Pancreas (tissue), 10 donors: ENCODE measurements at places on chromosomes 2 and 18.
A peak's percentile ranks its signal among the peaks of the same experiment; 100 is the strongest.

DNA sequence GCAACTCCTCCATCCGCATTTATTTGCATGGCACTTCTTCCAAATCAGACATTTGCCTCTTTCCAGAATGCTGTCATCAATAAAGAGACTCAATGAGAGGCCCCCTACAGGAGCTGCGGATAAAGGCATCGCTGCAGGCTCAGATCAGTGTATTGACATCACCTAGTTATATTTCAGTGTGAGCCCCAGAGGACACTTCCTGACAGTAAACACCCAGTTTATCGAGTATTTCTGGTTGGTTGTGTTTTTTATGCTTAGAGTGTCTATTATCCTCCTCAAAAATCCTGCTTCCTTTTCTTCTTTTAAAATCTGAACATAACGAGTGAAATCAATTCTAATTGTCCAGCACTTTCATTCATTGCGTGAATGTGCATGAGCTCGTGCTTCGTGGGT lies 38.8 kb downstream of the NRP2 start:
- no peak for DNase-seq

GRCh38 chr2:32745191-32745590 lies 117.3 kb downstream of the TTC27 start:
- DNase-seq: no peak

- DNase-seq: peak; percentile 12
Measured at GRCh38 chr2:128315122-128315828, 3.4 kb downstream of the HS6ST1 start.

DNA sequence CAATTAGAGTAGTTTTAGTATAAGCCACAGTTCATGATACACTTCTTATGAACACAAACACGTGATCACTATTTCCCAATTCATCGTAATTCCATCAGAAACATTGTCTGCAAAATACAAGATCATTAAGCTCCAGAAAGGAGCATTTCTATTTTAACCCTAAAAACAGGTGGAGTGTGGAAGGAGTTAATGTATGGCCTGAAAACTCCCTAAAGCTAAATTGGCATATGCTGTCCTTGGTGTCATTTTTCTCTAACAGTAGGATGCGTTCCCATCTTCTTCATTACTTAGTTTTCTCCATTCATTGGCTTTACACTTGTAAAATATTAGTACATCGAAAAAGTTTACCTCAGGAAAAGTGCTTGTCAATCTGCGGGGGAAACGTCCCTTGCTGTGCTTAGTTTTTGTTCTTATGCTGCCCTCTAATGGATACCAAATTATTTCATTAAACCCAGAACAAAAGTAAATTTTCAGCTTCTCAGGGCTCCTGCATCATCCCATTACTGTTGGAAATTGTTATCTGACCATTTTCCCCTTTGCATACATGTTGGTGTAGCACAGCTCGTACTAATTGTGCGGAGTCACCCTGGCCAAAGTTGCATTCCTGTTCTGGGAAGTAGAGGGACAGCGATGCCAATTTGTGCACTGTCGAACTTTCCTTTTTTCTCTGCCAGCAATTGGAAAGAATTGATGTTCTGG lies 153.4 kb downstream of the GPD2 start:
- DNase-seq: no peak

- no peak for DNase-seq
Measured at GRCh38 chr2:186544255-186544675, 45.6 kb upstream of the ITGAV start.

- DNase-seq: no peak
Measured at GRCh38 chr2:158024288-158024898, 77.3 kb upstream of the UPP2 start.

- DNase-seq: no peak
Measured at GRCh38 chr2:239294571-239295054, 106.2 kb downstream of the HDAC4 start.

- peak; percentile 88 for DNase-seq
Measured at GRCh38 chr2:27441958-27442919, at the start of gene KRTCAP3. Gene KRTCAP3, plus strand, starts transcription at chr2:27442381. Its CDS starts 32 bp downstream, at chr2:27442413.

DNA sequence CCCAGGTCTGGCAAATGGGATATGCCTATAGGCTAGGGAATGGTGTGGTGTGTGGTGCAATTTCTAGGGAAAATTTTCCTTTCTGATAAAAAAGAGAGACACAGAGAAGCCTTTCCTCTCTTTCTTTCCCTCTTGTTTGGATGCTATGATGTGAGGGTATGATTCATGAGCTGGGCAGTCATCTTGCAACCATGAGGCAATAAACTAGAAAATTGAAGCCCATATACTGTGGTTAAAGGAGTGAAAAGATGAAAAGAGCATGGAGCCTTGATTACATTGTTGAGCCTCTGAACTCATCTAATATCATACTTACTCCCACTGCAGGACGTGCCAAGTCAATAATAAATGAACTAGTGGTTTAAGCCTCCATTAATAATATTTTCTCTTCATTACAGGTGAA lies 215.6 kb downstream of the HAUS1 start:
- no peak for DNase-seq

DNA sequence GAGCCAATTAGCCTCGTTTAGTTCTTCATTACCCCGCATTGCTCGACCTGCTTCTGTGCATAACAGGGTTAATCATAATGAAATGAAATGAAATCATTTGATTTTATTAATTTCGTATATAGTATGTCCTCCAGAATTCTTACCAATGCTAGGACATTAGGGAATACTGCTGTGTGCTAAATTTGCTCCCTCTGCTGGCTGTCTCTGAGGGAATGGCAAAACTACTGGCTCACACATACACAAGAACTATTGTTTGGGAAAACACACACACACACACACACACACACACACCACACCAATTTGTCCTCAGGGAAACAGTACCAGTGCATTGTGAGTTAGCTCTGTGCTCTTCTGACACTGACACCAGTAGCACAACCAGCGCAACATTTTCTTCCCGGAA lies 273.3 kb upstream of the TCF4 start:
- no peak for DNase-seq

DNA sequence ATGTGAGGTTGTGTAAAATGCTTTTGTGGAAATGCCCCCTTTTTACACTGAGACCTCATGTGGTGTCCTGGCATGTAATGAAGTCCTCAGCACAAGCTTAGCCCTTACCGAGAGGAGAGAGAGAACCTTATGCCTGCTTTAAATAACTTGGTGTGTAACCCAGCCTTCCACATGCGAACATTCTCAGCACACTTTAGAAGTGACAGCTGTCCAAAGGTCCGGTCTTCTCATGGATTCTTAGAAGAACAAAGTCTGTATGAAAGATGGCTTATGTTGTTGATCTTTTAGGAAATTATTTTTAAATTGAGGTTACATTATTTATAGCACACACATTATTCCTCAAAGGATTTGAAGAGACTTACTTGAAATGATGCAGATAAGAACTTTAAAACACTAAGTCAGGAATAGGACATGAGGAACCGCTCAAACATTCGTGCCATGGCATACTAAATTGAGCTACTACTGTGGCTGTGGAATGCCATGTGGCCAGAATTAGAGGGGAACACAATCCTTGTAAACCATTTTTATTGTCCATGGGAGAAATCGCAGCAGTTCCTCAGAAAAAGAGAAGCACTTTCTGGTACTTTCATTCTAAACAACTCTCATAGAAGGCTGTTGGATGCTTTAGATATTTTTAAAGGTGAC lies 79.6 kb downstream of the WDSUB1 start:
- DNase-seq: no peak

- DNase-seq: no peak
Measured at GRCh38 chr2:226125176-226125883, 674.3 kb downstream of the IRS1 start.

GRCh38 chr2:68157002-68157401 lies 686 bp upstream of the PNO1 start:
- DNase-seq: peak; percentile 71

GRCh38 chr18:3360211-3360610 lies 89.8 kb upstream of the TGIF1 start:
- no peak for DNase-seq

DNA sequence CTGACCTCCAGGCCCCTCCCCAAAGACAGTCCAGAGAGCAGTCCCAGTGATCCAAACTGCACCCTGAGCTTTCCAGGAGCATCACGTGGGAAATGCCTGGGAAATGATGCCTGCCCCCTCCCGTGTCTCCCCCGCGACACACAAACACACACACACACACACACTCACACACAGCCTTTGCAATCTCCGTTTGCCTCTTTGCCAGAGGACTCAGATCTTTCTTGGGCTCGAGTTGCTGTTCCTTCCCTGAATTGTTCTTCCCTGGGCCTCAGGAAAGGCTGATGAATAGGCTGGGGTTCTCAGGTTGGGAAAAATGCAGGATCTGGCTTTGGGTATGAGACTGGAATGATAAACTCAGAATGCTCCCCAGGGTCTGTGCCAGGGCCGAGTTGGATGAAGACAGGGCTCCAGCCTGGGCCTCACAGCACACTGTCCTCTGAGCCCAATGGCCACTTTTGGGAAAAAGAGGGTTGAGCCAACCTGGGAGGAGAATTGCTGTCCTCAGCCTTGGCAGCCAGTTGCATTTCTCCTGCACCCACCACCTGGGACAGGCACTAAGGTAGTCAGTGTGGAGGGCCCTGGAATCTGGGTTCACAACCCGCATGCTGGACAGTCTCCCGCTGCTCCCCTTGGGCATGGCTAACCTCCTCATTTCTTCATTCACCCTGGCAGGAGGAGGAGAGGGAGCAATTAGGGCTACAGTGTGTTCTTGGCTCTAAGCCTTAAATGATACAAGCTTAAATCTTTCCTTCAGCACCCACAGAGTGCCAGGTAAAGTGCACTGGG lies 43.9 kb upstream of the ATP6V1B1 start:
- DNase-seq: no peak

- DNase-seq: no peak
Measured at GRCh38 chr18:12630136-12630535, 27.8 kb downstream of the SPIRE1 start.

- peak; percentile 85 for DNase-seq
Measured at GRCh38 chr18:2655178-2655953, at the start of gene SMCHD1. Gene SMCHD1, plus strand, starts transcription at chr18:2655726. Its CDS starts 350 bp downstream, at chr18:2656076.

DNA sequence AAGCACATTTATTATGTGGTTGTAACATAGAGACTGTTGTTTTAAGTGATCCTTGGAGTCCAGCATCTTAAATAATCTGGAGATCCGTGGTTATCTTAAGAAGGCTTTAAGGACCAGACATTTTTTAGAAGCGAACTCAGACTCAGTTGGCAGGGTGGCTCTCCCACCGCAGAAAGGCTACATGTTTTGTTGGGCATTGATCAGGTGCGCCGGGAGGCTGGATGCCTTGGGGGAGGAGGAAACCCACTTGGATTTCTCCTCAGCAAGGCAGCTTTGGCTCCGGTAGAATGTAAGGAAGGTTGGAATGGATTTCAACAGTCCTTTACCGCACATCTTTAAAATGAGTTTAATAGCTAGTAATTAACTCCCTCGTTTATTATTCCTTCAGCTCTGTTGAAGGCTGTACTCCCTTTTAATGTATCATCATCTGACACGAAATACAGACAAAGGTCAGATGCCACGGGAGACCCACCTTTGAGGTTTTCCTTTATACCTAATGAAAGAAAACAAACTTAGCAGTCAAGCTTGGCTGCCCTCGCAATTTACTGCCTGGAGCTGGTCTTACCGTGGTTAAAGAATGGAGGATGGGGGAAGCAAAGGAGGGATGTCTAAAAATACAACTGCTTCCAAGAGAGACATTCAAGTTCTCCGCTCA lies 1.2 kb downstream of the TMEM200C start:
- DNase-seq: no peak

DNA sequence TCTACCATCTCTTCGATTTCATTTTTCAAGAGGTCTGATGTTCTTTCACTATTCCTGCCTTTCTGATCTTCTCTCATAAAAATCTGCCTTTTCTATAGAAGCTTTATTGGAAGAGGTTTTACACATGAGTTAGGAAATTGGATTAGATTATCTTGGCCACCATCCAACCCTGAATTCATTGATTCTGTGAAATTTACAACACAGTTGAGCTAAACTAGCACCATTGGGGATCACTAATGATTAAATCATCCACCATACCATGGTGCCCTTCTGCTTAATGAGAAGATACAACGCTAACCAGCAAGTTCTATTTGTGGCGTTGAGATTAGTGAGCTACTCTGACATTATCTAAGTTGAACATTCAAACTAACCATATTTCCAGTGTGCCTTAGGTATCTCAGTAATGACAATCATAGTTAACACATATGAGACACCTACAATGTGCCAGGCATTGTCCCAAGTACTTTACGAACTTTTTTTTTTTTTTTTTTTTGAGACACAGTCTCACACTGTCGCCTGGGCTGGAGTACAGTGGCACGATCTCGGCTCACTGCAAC lies 17.3 kb upstream of the LBH start:
- no peak for DNase-seq

- DNase-seq: no peak
Measured at GRCh38 chr2:142585785-142586184, 291.7 kb upstream of the KYNU start.

GRCh38 chr2:119753041-119753929 lies 6.4 kb upstream of the PTPN4 start:
- DNase-seq: no peak

- no peak for DNase-seq
Measured at GRCh38 chr18:48345596-48345995, 63.6 kb downstream of the ZBTB7C start.

DNA sequence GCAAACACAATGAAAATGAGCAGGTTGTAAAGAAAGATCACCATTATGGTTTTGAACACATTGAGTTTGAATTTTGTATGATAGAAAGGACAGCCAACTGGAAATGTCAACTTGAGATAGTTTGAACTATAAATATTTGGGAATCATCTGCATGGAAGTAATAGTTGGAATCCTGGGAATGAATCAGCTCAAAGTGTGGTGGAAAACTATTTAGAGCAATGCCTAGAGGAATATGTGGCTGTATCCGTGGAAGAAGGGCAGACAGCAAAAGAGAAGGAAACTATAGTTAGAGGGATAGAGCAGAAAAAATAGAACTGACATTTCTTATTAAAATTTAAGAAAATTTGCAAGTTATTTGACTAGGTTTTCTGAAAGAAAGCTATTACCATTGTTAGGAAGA lies 112.5 kb upstream of the OTX1 start:
- no peak for DNase-seq

DNA sequence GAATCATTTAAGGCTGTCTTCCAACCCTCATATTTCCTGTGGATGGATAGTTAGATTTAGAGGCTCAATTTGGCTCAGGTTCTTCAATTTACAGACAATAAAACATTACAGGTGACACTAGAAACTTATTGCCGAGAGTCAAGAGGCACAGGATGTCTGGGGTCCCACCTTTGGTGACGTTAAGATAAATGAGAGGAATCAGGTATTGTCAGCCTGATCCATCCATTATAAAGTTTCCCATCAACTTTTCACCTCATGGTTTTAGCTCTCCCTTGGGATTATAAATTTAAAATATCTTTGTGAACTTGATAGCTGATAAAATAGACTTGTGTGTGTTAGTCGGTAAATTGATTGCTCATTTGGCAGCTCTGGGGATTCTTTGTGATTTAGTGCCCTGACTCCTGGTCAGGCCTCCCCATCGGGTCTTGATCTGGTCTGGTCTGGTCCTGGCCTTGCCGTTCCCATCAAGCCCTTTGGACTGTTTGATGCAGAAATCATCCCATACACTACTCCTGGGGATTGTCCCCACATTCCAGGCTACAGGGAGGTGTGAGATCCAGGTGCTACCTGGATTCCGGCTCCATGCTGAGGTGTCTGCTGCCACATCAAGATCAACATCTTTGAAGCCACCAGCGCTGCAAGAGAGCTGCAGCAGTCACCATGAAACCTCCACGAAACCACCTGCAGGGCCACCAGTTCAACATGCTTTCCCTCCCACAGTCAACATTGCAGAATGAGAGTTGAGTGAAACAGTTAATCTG lies 130.9 kb downstream of the SH3BP4 start:
- no peak for DNase-seq

GRCh38 chr2:63698786-63699548 lies 110.2 kb downstream of the MDH1 start:
- peak; percentile 23 for DNase-seq

- DNase-seq: no peak
Measured at GRCh38 chr2:3503483-3503882, 15.8 kb downstream of the ADI1 start.
